ENCODE measurements at places on chromosomes 1 and 21.

DNA sequence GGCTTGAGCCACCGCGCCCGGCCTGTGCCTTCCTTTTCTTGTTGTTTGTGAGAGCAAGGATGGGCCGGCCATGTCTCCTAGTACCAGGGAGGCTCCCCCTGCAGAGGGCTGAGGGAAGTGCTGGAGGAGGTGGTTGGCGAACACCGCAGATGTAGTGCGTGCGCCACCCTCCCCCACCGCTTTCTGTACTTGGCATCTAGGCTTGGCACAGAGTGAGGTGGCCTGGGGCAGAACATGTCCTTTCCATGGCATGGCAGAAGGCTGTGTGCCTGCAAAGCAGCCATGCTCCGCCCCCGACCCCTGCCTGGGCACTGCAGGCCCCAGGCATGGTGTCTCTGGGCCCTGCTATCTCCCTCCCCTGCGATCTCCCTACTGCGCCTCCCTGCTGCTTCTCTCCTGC, 30.7 kb downstream of the ALPL start:
- DNase-seq: peak; percentile 51

- no peak for DNase-seq
Observed at GRCh38 chr21:25467896-25468295, 139.4 kb downstream of the MRPL39 start.

DNA sequence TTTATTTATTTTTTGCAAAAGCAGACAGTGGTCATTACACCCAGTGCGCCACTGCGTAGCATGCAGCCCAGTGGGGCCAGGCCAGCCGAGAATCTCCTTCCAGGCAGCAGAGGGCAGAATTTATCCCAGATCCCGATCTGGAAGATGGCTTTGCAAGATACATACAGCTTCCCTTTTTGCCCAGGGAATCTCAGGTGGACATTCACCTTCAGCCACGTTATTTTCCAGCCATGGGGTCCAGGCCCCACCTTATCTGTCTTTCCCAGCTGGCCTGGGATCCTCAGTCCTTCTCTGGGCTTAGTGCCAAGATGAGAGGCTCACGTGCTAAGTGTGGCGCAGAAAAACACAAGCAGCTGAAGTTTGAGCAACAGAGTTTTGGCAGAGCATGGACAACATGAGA, 123.6 kb downstream of the AJAP1 start:
- peak; percentile 9 for DNase-seq

GRCh38 chr1:185091480-185091879, 46.1 kb downstream of the RNF2 start:
- DNase-seq: peak; percentile 2

GRCh38 chr1:224253721-224254120, 70.7 kb downstream of the DEGS1 start:
- peak; percentile 78 for DNase-seq

DNA sequence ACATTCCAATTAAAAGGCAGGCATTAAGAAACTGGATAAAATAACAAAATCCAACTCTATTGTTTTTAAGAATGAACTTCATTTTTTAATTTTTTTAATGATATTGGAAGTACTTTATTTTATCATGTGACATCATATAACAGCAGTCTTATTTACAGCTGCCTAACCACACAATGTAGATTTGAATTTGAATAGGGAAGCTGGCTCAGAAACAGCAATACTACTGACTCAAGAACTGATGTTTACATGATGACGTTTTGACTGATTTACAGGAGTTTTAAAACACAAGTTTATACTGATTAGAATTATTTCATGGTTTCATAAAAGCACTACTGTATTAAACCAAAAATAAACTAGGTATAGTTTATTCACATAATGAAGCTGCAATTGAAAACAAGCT, 348.7 kb upstream of the NR5A2 start:
- no peak for DNase-seq

Measured in astrocyte of the hippocampus (primary cell).